Activated CD4-positive, alpha-beta T cell treated with anti-CD3 and anti-CD28 coated beads, Interleukin-2, amount 50 U/mL, for 4 hours (primary cell): ENCODE measurements at places on chromosomes 6 and 20.

DNA sequence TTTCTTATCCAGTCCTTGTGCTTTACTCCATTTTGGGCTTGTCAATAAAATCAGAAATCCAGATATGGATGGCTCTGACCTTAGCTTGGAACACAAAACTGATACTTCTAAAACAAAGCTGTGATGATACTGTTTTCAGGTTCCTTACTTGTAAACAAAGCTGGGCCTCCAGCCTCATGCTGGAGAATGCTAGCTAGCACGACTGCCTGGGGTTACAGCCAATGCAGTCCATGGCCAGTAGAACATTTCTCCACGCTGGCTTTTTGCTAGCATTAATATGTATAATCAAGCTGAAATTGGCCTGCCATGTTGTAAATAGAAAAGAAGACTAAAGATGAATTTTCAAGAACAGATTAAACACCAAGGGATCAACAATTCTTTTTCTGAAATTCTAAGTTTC, 63.9 kb downstream of the MTHFD1L start:
- no peak for DNase-seq

DNA sequence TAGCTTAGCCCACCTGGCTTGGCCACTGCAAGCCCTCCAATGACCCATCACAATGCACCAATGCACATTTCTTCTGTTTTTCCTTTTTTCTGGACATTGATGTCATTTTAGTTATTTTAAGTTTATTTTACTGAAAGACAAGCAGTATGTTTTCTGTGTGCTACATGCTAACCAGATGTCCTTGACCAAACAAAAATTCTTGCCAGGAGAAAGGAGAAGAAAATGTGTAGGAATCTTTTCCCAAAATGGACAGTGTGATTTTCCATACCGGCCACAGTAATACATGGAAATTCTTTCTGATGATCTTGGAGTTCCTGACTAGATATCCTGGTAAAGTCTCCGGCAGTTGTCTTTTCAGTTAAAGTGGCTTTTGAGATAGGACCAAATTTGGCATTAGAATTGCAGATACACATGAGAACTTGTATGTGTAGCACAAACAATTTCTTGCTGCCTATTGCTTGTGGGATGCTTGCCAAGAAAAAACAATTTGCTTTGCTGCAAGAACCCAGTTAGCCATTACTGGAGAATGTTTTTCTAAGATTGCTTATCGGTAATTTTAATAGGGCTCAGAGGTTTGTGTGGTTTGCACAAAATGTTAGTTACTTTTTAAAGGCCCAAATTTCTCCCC, 696.5 kb upstream of the CITED2 start:
- DNase-seq: no peak

DNA sequence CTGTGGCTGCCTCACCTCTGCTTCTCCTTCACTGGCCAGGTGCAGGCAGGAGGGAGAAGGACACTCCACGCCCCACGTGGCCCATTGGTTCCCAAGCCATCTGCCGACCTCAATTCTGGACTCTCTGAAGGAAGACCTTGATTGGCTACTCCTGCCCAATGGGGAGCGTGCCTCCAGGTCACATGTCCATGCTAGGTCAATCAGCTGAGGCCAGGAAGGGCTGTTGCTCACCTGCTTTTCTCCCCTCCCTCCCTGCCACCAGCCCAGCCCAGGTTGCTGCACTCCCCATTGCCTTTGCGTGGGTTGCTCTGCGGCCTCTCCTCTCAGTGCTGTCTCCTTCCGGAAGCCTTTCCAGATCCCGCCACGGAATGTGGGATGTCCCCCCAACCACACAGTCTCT, 21.9 kb upstream of the CDH4 start:
- DNase-seq: no peak

DNA sequence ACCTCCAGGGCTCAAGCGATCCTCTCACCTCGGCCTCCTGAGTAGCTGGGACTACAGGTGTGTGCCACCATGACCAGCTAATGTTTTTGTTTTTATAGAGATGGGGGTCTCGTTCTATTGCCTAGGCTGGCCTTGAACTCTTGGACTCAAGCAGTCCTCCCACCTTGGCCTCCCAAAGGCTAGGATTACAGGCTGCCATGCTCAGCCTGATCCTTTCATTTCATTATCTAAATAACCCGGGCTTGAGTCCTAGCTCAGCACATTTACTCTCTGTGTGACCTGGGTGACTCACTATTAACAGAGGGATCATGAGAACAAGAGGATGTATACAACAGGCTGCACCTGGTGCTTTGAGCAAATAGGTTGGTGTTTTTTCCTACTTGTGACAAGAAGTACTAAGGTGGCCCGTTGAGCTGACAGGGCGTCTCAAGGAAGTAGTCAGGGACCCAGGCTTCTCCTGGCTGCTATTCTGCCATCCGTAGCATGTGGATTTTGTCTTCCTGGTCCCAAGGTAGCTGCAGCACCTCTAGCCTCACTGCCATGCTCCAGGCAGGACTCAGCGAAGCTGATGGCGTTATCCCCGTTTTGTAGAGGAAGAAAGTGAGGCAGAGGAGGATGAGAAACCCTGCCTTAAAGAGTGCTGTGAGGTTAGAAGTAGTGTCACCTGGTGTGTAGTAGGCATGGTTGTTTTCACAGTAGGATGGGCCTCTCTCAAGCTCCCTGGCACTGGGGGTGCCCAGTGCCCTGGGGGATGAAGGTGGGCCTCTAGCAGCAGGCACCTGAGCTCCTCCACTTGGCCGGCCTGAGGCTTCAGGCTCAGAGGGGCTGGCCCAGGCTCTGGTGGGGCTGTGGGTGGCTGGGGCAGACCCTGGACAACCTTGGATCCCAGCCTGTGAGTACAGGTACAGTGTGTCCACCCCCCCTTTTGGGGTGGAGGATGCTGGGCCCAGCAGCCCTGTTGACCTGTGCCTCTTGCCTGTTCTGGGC, 62.4 kb downstream of the ADNP start:
- DNase-seq: no peak

GRCh38 chr6:20237677-20238460, 25.6 kb upstream of the MBOAT1 start:
- no peak for DNase-seq

DNA sequence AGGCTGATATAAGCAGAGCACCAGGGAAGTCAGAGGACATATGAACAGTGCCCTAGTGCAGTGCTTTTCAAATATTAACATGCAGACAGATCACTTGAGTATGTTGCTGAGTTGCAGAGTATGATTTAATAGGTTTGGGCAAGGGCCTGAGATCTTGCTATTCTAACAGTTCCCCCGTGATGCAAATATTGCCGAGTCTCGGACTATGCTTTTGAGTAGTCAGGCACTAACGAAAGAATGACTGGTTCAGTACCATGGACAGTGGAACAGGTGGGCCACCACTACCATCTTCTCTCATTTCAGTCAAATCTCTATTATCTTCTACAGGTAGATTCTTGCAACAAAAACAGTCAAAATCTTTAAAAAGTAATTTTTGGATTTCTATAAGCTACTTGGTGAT, 3.7 kb upstream of the TMEM200A start:
- DNase-seq: no peak

- no peak for DNase-seq
These were observed 309.1 kb downstream of the SOX4 start for GRCh38 chr6:21902628-21903169.

- peak; percentile 35 for DNase-seq
These were observed 2.8 kb upstream of the DIDO1 start for GRCh38 chr20:62929051-62929538.

DNA sequence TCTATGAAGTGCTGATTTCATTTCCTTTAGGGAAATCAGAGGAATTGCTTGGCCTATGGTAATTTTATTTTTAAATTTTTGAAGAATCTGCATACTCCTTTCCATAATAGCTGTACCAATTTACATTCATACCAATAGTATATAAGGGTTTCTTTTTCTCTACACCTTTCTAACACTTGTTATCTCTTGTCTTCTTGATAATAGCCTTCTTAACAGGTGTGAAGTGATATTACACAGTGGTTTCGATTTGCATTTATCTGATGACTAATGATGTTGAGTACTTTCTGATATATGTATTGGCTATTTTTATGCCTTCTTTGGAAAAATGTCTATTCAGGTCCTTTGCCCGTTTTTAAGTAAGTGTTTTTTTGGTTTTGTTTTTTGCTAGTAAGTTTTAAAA, 40.8 kb downstream of the SMAP1 start:
- DNase-seq: no peak
